ENCODE measurements at places on chromosomes 7 and 10.

- DNase-seq = no peak
Observed at GRCh38 chr10:69630651-69631400, 779 bp downstream of the FAM241B start.

DNA sequence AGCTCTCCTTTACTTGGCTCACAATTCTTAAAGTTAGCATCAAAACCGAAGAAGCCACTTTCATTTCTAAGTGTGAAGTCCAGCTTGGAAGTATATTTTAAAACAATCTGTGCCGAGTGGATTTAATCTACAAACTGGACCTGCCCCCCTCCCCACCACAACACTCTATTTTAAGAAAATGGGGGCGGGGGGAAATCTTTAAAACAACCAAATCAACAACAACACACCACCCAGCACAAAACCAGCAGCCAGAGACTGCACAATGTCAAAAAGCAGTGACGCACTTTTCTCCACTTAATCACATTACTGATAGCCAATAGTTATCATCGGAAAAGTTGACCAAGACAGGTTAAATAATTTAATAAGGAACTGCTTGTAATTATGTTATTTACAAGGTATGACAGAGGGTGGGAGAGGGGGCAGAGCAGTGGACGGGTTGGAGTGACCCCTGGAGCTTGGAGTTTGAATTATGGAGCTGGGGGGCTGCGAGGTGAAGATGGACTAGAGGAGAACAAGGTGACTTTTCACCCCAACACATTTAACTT lies 2.8 kb downstream of the EBF3 start:
- no peak for DNase-seq

- DNase-seq = no peak
Observed at GRCh38 chr7:139455789-139456188, 27.7 kb downstream of the KLRG2 start.

DNA sequence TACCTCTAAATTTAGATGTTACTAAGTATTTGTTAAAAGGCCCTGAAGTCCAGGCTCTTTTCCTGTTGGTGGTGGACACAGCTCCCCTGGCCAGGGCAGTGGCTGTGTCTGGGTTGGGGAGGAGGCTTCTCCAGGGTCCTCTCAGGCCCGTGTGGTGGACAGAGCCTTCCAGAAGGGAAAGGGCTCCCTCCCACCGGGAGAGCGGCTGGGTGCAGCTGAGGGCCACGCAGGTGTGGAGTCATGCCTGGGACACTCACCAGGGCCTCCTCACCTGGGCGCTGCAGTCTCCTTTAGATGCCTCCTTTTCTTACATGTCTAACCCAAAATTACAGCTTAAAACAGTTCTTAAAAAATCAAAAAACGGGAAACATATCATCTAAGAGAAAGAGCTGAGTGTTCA lies 128.2 kb upstream of the TCERG1L start:
- DNase-seq = no peak

DNA sequence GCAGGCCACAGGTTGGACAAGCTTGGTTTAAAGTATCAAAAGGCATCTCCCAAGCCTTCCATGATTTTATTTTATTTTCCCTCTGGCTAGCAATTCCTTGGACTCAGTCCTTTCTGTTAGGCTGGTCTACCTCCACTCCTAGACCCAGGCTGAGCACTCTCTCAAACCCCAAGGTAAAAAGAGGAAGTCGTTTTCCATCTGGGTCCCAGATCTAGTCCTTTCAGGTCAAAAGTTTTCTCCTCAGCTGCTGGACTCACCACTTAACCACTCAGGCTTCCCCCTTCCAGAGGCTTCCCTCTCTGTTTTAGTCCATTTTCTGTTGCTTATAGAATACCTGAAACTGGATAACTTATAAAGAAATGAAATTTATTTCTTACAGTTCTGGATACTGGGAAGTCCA lies 252.3 kb upstream of the MKLN1 start:
- DNase-seq = no peak

GRCh38 chr10:63267414-63268148 lies 134.5 kb downstream of the NRBF2 start:
- DNase-seq = no peak

GRCh38 chr7:48097521-48098231 lies 8.6 kb downstream of the UPP1 start:
- DNase-seq = no peak

GRCh38 chr10:110865809-110866482 lies 5.8 kb upstream of the PDCD4 start:
- no peak for DNase-seq

DNA sequence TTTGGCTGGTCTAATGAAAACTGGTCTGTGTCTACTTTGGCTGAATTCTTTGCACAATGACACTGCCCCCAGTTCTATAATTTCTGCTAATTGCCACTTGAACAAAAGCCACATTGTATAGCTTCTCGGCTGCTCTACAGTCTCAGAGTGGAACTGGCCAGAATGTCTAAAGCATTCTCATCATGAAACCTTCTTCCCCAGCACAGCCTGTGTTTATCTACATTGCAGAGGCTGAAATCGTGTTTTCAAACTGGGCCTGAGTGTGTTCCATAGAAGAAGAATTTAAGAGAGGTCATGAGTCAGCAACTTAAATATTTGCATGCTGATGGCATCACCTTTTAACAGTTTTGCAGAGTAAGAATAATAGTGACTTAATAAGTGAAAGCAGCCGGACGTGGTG lies 177.2 kb downstream of the BUB3 start:
- no peak for DNase-seq

DNA sequence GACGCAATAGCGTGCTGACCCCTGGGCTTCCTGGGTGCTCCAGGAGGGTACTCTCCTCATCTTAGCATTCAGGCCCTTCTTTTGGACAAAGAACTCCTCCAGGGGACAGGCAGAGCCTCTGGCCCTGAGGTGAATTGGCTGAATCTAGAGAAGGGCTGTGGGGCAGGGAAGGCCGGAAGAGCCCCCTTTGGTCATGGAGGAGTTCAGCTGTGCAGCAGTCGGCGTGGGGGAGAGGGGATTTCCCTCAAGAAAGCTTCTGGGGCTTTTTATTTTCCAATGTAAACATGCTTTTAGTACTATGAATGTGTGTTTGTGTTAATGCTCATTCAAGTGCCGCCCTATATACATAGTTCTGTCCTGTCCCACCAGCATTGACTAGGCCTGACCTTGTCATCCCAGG lies 38.8 kb downstream of the FIGNL1 start:
- DNase-seq = no peak

- DNase-seq = no peak
Observed at GRCh38 chr10:127142136-127142535, 54.3 kb downstream of the INSYN2A start.

DNA sequence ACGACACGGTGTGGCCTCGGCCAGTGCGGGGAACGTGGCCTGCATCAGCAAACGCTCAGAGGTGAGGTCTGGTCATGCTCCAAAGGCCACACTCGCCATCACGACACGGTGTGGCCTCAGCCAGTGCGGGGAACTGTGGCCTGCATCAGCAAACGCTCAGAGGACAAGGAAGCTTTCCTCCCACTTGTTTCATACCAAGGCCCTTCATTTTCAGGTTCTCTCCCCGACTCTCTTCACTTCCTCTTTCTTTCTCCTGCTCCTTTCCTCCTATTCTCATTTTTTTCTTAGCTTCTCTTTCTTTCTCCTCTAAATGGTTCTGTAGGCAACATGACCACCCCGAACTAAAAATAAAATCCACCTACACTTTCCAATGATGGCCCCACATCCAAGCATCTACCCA lies 384.4 kb upstream of the SHH start:
- DNase-seq = no peak

- no peak for DNase-seq
Observed at GRCh38 chr10:90884431-90884830, 12.7 kb downstream of the RPP30 start.

GRCh38 chr7:25424113-25424512 lies 195.8 kb upstream of the NPVF start:
- DNase-seq = no peak

Measured in T-helper 2 cell (primary cell).